ENCODE measurements at places on chromosomes 16 and 17.

- no peak for DNase-seq
These were observed 14.9 kb downstream of the CNTNAP1 start for GRCh38 chr17:42697108-42697811.

GRCh38 chr16:49596648-49597291, 223.2 kb downstream of the C16orf78 start:
- no peak for DNase-seq

- no peak for DNase-seq
These were observed 47.7 kb downstream of the VAC14 start for GRCh38 chr16:70753228-70753627.

DNA sequence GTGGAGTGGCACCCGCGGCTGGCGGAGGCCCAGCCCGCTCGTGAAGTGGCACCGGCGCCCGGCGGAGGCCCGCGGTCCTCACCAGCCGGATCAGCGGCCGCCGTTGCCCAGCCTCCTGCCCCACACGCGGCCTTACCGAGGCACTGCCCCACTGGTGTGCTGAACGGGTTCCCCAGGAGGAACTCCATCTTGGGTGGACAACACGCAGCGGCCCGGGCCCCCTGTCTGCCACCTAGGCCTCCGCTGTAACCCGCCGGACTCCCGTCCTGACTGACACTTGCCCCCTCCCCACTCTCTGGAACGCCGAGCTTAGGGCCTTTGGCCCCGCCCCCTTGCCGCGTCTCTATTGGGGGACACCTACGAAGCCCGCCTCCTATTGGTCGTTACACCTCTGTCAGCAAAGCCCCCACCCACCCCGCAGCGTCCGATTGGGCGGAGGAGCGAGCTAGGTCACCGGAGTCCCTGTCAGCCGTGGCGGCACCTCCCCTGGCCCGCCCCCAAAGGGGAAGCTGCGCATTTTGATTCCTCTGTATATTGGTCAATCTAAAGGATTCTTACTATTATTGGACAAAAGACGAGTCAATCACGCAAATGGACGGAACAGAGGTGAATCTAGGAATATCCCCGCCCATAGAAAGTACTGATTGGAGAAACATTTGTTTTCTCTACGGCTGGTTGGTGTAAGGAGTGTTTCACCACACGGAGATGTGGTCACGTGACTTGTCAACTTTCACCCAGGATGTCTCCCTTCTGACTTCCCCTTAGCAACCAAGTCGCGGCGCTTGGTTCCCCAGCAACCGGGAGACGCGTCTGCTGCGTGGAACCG, at the start of the genes DRC3 and TOM1L2:
Gene DRC3 (plus strand): TSS at position 737 of the 826 bp plus-strand sequence. CDS start 4,737 bp downstream, outside the sequence.
Gene TOM1L2 (minus strand): TSS at position 275 of the 826 bp plus-strand sequence. CDS start 87 bp downstream, at position 188.
- DNase-seq, result peak; percentile 99

Measured in NCI-H1092 (cell line).